ENCODE measurements at places on chromosomes 5 and 9. TPM values are rescaled to one million over a fixed set of nuclear protein-coding genes. Genes with fewer than 3 reads are reported as not detected.

The CAMK2A gene
- total RNA-seq, result not detected

The SMIM32 gene
- not detected for total RNA-seq

The BHMT2 gene
- total RNA-seq, result 1.6 TPM

The MORN5 gene
- total RNA-seq, result not detected

The GARIN3 gene
- not detected for total RNA-seq

The ENHO gene
- total RNA-seq, result not detected

The TNC gene
- total RNA-seq, result 7.2 TPM

The SNAPC4 gene
- total RNA-seq, result 7.4 TPM

The PCDHGA7 gene
- 0.80 TPM for total RNA-seq

The PCDHGB5 gene
- total RNA-seq, result 7.9 TPM

The IFNA5 gene
- not detected for total RNA-seq

The TCF7 gene
- 0.20 TPM for total RNA-seq

The ROPN1L gene
- 2.5 TPM for total RNA-seq

The SLCO6A1 gene
- total RNA-seq, result not detected

The LTC4S gene
- total RNA-seq, result not detected

The CNTNAP3 gene
- total RNA-seq, result 3.3 TPM

The OXCT1 gene
- total RNA-seq, result 23.7 TPM

The RGS7BP gene
- 0.20 TPM for total RNA-seq

The TRMO gene
- 10.6 TPM for total RNA-seq

The CERCAM gene
- total RNA-seq, result 19.5 TPM

The BBLN gene
- 182 TPM for total RNA-seq

The ECSCR gene
- total RNA-seq, result 547 TPM

The BRD8 gene
- total RNA-seq, result 23.0 TPM

The C5orf24 gene
- total RNA-seq, result 33.4 TPM

The JADE2 gene
- total RNA-seq, result 25.6 TPM

The TAS2R1 gene
- not detected for total RNA-seq

The FOXD4L3 gene
- not detected for total RNA-seq

The LRRC19 gene
- total RNA-seq, result not detected

The ENTPD2 gene
- not detected for total RNA-seq

The SPATA31C1 gene
- total RNA-seq, result not detected

The NR2F1 gene
- total RNA-seq, result 14.1 TPM

The LRRC14B gene
- total RNA-seq, result not detected

The TAF1L gene
- total RNA-seq, result not detected

The FOXD4L6 gene
- total RNA-seq, result not detected

The CKMT2 gene
- total RNA-seq, result 0.44 TPM

The OR4F3 gene
- not detected for total RNA-seq

The DMRT3 gene
- total RNA-seq, result not detected

The SHISAL2B gene
- total RNA-seq, result not detected

The FIBCD1 gene
- not detected for total RNA-seq

Measured in mammary microvascular endothelial cell (primary cell).